Amniotic stem cell (primary cell): ENCODE measurements at places on chromosomes 2 and 18.

GRCh38 chr2:151097895-151098294 lies 163.8 kb downstream of the RBM43 start:
- DNase-seq: no peak

- DNase-seq: peak; percentile 89
Observed at GRCh38 chr18:3604498-3605408, 154.8 kb downstream of the TGIF1 start.

- DNase-seq: no peak
Observed at GRCh38 chr2:233346376-233346775, 7.9 kb upstream of the DGKD start.

- DNase-seq: no peak
Observed at GRCh38 chr2:31054842-31055388, 83.3 kb downstream of the GALNT14 start.

- no peak for DNase-seq
Observed at GRCh38 chr18:5439986-5440696, 103.7 kb downstream of the EPB41L3 start.

- DNase-seq: no peak
Observed at GRCh38 chr2:231524477-231525247, 5.6 kb downstream of the NMUR1 start.

DNA sequence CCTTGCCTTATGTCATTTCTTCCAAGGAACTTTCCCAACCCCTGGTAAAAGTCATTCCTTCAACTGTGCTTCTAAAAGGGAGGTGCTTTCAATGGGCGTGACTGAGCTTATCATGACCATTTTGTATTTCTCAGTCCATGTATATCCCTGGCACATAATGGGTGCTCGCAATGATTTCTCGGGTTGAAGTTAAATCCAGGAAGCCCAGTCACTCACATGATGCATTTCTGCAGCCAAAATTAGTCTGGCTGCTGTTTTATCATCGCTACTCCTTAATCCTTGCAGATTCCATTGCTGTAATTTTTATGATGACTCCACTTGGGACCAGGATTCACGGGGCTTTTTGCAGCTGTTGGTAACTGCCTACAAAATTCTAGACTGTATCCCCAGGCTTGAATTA lies 25.9 kb upstream of the RFX8 start:
- no peak for DNase-seq

DNA sequence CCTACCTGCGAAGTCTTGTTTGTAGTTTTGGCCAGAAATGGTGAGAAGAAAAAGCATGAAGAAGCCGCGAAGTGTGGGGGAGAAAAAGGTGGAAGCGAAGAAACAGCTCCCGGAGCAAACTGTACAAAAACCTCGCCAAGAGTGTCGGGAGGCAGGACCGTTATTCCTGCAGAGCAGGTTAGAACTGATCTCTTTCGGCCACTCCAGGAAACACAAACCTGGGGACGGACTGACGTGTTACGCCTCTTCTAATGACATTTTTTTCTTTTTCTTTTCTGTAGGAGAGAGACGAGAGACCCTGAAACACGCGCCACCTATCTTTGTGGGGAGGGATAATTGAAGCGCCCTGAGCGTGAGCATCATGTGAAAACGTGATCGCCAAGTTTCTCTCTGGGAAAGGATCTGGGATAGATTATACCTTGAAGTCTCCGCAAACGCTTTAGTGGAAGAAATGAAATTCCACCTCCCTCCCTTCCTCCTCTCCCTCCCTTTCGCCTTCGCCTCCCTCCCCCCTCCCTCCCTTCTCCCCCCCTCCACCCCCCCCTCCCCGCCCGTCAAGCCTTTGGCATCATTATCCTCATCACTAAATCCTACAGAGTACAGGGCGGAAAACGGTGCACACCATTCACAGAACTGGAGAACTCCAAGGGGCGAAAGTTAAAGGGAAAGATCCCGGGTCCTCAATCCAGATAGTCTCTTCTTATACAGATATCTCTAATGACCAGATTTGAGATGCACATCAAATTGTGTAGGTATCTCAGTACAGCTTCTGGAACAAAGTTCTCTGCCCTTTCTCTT lies at the start of gene ZEB2:
TSS of gene ZEB2 (minus strand) at position 186 of the 798 bp plus-strand sequence. CDS start 2,769 bp downstream, outside the sequence.
- peak; percentile 76 for DNase-seq

DNA sequence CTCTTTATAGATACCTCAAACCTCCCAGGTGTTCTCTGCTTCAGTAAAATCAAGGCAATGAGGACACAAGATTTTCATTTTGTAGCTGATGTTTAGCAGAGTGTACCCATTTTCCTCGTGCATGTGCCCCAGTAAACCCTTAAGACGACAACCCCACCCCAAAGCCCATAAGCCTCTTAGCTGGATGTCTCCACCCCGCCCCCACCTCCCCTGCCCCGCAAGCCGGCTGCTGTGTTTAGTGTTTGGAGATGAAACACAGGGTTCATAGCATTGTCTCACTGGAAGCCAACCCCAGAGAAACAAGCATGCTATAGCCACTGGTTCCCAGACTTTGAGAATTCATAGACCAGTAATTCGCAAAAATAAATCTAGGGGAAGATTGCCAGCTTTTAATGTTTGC lies 5.8 kb upstream of the SAG start:
- DNase-seq: no peak

DNA sequence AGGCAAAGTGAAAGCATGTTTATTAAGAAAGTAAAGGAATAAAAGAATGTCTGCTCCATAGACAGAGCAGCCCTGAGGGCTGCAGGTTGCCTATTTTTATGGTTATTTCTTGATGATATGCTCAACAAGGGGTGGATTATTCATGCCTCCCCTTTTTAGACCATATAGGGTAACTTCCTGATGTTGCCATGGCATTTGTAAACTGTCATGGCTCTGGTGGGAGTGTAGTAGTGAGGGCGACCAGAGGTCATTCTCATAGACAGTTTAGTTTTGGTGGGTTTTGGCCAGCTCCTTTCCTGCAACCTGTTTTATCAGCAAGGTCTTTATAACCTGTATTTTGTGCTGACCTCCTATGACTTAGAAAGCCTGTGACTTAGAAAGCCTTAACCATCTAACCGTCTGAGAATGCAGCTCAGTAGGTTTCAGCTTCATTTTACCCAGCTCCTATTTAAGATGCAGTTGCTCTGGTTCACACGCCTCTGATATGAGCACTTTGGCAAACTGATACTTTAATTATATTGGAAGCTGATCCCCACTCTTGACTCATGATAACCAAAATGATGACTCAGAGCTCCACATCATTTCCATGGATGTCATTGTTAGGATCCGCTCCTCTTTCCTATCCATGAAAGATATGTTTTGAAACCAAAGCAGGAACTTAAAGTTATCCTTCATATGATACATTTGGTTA lies 14.5 kb upstream of the ERMN start:
- no peak for DNase-seq
